Lung (tissue), 17 donors: ENCODE measurements at places on chromosomes 1 and 21. TPM values are rescaled to one million over a fixed set of nuclear protein-coding genes. Genes with fewer than 3 reads are reported as not detected.

DNA sequence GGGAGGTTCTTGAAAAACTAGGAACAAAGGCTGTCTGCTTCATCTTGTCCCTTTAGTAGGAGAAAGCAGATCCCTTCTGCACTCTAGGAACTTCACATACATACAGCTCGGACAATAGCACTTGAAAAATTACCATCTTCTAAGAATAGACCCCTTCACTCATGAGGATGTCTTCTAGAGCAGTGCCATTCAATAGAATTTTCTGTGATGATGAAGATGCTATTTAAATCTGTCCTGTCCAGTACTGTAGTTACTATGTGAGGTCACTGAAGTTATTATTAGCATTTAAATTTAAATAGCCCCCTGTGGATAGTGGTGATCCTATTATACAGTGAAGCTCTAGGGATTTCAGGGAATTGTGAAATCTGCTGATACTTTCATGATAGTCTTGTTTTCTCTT is 46.4 kb upstream of the RAB3GAP2 start:
- DNase-seq, result no peak

- peak; percentile 84 for DNase-seq
Observed at GRCh38 chr1:88333086-88333695, 350.9 kb upstream of the PKN2 start.

DNA sequence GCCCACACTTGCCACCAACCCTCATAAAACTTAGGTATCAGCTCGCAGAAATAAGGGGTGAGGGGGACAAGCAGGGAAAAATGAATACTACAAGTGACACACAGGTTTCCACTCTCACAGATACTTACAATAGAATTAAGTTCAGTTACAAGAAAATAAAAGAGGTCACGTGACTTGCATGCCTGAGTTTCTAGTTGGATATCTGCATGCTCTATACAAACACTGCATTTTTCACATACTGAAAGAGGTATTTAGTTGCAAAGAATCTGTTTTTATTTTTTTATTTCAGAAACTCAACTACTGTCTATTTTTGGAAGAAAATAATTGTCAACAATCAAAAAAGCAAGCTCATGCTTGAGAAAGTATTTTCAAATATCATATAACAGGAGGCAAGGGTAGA is 43.5 kb downstream of the DPYD start:
- no peak for DNase-seq

GRCh38 chr1:170284951-170285350 is 139.2 kb downstream of the NTMT2 start:
- no peak for DNase-seq

DNA sequence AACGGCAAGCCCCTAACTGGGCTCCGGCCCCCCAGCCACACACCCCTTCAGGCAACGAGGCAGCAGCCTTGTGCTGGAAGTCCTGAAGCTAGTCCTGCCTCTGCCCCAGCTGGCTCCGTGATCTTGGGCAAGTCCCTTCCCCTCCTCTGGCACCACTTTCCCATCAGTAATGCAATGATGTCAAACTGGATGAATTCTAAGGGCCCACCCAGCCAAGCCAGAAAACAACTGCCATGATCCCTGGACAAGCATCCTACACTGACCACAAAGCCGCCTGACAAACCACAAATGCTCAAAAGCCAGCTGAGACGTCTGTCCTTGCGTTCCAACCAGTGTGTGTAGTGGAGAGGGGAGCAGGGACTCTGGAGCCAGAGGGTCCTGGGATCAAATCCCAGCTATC is 26.8 kb downstream of the IFFO2 start:
- no peak for DNase-seq

GRCh38 chr1:240107058-240107684 is 15.5 kb downstream of the FMN2 start:
- DNase-seq, result peak; percentile 79

- DNase-seq, result no peak
Observed at GRCh38 chr21:29248124-29248523, 50.6 kb upstream of the BACH1 start.

DNA sequence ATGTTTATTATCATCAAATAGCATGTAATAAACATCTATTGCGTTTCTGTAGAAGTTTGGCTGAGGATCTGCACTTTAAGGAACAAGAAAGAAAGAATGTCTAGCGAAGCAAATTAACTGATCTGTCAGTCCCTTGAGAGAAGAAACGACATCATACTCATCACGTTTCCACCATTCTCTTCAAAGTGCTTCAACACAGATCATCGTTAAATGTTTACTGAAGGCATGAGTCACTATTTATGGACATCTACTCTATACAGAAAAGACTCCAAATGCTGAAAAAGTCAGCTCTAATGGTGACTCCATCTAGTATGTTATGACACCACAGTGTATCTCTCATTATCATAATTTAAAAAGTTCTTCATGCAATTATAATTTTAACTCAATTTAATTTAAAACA is 369.1 kb downstream of the RGS7 start:
- no peak for DNase-seq

- DNase-seq, result no peak
Observed at GRCh38 chr21:43879348-43880110, 14.5 kb downstream of the AGPAT3 start.

DNA sequence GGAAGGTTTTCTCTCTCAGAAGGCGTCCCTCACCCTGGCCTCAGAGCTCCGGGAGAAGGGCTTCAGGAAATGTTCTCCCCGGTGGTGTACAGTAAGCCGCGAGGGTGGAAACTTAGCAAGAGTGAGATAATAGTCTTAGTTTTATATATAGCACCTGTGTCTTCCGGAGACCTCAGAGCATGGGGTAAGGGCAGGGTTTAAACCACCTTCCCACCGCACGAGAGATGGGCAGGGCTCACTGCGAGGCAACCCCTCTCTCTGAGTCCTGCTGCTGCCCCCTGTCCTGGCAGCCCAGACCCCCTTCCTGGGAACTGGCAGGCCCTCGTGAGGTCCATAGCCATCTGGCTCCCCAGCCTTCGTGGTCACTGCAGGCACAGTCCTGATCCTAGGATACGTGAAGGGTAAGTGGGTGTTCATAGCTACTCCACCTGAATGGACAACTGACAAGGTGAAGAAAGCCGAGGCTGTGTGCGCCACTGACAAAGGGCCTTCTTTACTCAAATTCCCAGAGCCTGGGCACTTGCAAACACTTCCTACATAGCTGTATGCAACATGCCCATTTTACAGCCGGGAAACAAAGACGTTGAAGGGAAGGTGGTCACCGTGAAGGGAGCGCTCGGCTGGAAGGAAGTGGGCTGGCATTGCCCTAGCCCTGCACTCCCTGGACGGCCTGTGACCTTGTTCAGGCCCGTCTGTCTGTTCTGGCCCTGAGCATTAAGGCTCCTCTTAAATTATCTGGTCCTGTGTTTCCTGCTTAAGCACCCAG is 26.9 kb downstream of the ITPKB start:
- no peak for DNase-seq

GRCh38 chr21:46385846-46386733 is 62.1 kb downstream of the PCNT start:
- peak; percentile 3 for DNase-seq

- DNase-seq, result peak; percentile 54
Observed at GRCh38 chr1:26993237-26994019, at the start of gene TRNP1. TSS of gene TRNP1 (plus strand) at chr1:26993692. CDS start at chr1:26993787, 95 bp downstream.

GRCh38 chr1:167905182-167905581 is 8.8 kb downstream of the ADCY10 start:
- DNase-seq, result peak; percentile 44

- DNase-seq, result peak; percentile 53
Observed at GRCh38 chr1:226541631-226542622, 6.6 kb upstream of the STUM start.

GRCh38 chr1:113488576-113489177 is 98.4 kb downstream of the MAGI3 start:
- DNase-seq, result no peak

- DNase-seq, result no peak
Observed at GRCh38 chr1:65059930-65060538, 88.0 kb upstream of the AK4 start.

- peak; percentile 93 for DNase-seq
Observed at GRCh38 chr1:216221260-216221700, 202.0 kb downstream of the USH2A start.

DNA sequence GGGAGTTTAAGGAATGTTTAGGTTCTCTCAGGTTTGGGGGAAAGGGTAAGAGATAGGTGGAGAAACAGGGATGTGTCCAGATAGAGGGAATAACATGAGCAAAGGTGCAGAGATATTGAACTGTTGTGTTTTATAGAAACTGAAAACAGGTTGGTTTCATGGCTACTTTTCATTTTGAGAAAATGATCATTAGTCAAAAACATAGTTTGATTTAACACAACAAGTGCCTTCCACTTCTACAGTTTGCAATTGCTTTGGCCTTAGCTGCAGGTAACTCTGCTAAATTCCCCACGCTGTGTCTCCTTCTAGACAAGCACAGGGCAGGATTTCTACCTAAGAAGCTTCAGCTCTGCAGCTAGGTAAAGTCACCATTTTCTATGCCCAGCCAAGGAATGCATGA is 124.9 kb downstream of the RGS2 start:
- no peak for DNase-seq

GRCh38 chr1:243735457-243735856 is 114.6 kb downstream of the AKT3 start:
- no peak for DNase-seq

GRCh38 chr21:45076245-45076711 is 1.9 kb downstream of the ADARB1 start:
- DNase-seq, result no peak

GRCh38 chr1:159958719-159959380 is 4.8 kb upstream of the SLAMF9 start:
- no peak for DNase-seq

DNA sequence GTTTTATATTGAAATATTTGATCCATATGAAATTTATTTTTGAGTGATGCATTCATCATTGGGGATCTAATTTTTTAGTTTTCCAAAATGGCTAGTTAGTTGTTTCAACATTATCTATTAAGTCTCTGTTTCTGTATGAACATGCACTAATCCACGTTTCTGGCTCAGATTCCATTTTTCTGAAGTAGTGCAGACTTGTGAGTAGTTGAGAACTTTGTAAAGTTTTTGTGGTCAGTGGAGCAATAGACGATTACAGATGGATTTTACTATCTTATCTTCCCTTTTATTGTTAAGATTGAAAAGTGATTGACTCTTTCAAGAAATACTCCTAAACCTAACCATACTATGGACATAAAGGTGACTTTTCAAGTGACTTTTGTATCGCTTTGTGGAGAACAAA is 16.7 kb downstream of the SOAT1 start:
- no peak for DNase-seq

GRCh38 chr1:38030596-38031512 is 15.7 kb downstream of the POU3F1 start:
- DNase-seq, result no peak

- no peak for DNase-seq
Observed at GRCh38 chr1:239718997-239719628, 332.7 kb downstream of the CHRM3 start.

DNA sequence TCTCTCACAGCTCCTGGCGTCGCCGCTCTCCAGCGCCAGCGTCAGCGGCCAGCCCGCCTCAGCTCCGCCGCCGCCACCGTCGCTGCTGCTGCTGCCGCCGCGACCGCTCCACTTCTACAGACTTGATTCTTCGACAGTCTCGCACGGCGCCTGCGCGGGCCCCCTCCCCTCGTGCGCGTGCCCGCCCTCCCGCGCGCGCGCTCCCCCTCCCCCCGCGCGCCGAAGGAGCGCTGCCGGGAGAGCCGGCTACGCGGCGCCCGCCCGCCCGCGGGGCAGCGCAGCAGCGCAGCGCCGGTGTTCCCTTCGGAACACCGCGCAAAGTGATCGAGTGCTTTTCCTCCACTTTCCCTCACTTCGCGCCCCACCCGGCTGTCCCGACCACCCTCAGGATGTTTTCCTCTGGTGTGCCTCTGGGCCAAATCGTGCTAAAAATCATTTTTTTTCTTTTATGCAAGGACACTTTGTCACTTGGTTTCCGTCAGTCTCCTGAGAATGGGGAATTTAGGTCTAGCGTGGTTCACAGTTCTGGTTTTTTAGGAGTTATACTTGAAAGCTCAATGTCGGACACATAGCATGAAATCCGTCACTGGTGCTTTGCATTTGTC is at the start of gene IRF2BP2:
Gene IRF2BP2 (minus strand): TSS at position 118 of the 605 bp plus-strand sequence. CDS start 684 bp downstream, outside the sequence.
- peak; percentile 92 for DNase-seq

- peak; percentile 74 for DNase-seq
Observed at GRCh38 chr1:115456441-115456961, 118.5 kb upstream of the NGF start.

AMY2A gene
- total RNA-seq, result 0.71 TPM

NPPB gene
- total RNA-seq, result not detected

ACTA1 gene
- total RNA-seq, result 0.83 TPM

CNIH4 gene
- 27.8 TPM for total RNA-seq

MROH9 gene
- total RNA-seq, result 11.6 TPM

LENEP gene
- total RNA-seq, result not detected

NTMT2 gene
- total RNA-seq, result not detected

SLC30A10 gene
- total RNA-seq, result not detected

PERM1 gene
- 0.15 TPM for total RNA-seq

ACTN2 gene
- total RNA-seq, result 6.6 TPM

SPATA21 gene
- total RNA-seq, result not detected

TCHH gene
- 0.03 TPM for total RNA-seq

CHIA gene
- 11.4 TPM for total RNA-seq

IVL gene
- 0.31 TPM for total RNA-seq

OTUD3 gene
- 7.8 TPM for total RNA-seq

AGO4 gene
- total RNA-seq, result 18.9 TPM

CADM3 gene
- total RNA-seq, result 3.7 TPM

KLF17 gene
- total RNA-seq, result 0.28 TPM

HLX gene
- total RNA-seq, result 36.7 TPM
